Type B pancreatic cell (in vitro differentiated cells): ENCODE measurements at places on chromosomes 7 and 10.

DNA sequence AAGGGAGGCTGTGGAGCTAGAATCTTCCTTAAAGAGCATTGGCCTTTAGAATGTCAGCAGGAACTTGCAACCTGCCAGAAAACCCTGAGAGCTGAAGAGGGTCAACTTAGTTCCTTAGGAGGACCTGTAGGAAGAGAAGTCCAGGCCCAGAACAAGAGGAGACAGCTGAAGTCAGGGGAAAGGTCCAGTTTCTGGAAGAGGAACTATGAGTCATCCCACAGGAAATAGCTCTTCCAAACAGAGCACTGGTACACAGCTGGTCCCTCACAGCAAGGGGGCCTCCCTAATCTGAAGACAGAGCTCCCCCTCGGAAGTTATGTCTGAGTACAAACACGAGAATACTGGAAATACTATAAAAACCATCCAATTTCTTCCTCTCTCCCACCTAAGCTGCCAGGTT lies 98.9 kb downstream of the HERPUD2 start:
- no peak for DNase-seq

DNA sequence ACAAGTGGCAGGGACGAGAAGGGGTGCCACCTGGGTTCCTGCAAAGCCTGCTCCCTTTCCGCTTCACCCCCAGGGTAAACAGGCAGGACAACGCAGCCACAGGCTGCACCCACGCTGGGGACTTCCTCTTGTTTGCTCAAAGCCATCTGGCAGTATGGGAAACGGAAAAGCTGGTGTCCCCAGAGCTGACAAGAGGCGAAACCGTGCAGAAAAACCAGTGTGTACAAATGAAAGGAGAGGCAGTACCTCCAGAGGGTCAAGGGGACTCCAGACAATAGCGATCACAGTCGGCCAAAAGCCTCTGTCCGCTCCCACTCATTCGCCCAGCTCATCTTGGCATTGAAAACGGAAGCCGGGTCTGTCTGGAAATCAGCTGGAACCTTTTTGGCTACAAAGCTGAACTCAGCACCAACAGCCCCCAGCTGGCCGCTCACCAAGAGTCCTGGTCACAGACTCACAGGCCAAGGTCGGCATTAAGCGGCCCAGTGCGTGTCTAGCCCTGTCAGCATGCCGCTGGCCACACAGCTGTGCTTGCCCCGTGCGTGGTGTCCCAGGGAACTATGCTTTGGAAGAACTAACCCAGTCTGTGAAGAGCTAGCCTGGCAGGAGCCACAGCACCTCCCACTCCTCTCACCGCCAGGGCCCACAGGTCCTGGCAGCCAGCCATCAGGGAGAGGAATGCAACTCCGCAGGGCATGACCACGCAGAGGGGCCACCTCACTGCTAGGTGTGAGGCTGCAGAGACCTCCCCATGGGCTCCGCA lies 10.4 kb downstream of the TNS3 start:
- no peak for DNase-seq

DNA sequence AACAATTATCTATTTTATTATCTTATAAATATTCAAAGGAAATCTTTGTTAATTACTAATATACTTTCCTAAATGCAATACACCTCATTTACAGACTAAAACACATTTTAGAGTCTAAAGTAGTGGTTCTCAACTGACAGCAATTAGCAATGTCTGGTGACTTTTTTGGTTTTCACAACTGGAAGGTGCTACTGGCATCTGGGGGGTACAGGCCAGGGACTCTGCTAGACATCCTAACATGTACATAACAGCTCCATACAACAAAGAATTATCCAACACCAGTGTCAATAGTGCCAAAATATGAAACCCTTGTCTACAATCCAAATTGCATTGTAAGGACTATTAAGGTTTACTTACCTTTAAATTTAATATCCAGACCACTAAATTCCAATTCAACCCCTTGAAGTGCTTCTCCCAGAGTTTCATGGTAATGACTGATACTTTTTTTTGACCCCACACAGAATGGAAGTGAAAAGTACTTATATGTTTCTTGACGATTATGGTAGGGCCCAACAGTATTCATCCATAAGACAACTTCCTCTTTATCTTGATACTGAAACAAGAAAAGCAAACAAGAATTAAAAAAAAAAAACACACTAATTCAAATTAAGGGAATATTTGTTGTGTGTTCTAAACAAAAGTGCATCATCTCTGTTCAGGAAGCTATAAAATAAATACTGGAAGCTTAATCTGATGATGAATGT lies 10.4 kb downstream of the TM9SF3 start:
- DNase-seq: no peak

GRCh38 chr10:117476716-117477115 lies 65.8 kb upstream of the EMX2 start:
- DNase-seq: no peak

- no peak for DNase-seq
These were observed 97.5 kb upstream of the PRSS58 start for GRCh38 chr7:142355328-142355727.

DNA sequence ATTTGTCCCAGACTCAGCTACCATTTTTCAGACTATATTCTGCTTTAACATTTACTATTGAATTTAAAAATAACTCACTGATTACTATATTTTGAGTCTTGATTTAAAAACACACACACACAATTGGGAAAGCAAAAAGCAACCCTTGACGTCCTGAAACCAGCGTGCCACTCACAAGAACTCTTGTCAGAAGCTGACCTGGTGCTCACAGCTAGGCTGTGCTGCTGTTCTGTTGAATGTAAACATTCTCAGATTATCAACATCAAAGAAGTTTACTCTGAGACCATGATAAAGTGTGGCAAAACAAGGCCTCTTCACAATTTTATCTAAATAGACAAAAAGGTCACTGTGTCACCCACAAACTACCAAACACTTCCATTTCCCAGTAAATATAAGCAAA lies 62.6 kb upstream of the CACNA2D1 start:
- DNase-seq: no peak

DNA sequence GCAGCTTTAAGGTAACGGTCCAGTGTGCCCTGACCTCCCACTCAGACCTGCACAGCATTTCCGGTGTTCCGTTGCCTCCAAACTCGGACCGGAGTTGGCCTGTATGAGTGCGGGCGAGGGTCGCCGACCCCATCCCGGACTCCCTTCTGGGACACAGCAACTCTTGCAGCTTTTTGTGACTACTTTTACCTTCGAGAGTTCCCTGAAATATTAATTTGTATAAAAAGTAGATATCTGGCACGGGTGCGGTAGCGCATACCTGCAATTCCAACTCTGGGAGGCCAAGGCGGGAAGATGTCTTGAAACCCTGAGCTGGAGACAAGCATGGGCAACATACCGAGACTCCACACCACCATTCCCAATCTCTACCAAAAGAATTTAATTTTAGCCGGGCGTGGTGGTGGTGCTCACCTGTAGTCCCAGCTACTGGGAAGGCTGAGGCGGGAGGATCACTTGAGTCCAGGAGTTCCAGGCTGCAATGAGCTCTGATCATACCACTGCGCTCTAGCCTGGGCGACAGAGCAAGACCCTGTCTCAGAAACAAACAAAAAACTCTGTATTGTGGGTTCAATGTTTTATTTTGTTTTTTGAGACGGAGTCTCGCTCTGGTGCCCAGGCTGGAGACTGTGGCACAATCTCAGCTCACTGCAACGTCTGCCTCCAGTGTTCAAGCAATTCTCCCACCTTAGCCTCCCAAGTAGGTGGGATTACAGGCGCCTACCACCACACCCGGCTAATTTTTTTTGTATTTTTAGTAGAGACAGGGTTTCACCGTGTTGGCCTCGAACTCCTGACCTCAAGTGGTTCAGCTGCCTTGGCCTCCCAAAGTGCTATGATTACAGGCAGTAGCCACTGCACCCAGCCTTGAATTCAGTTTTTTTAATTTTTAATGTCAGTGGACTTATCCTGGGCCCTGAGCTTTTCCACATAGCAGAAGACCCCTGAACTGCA lies 1.1 kb upstream of the PPP1R35 start:
- DNase-seq: no peak

DNA sequence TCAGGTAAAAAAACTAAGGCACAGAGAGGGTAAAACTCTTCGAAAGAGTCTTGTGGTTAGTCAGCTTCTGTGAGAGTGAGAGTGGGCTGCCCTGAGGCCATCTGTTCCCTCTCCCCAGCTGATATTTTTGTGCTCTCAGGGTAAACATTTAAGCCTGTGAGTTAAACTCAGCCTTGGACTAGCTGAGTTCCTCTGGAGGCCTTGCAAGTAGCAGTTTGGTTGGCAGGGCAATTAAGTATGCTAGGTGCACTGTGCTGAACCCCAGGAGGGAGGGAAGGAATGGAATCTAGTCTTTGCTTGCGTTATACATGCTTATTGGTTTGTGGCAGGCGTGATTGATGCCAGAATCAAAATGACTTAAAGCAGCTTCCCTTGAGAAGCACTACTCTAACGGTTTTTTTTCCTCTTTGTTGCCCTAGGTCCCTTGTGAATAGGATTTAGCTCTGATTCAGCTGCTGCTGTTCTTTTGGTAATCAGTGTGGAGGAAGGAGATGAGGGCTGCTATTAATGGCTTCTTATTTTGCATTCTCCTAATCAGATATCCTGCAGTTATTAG lies 140.2 kb downstream of the AUTS2 start:
- DNase-seq: no peak

DNA sequence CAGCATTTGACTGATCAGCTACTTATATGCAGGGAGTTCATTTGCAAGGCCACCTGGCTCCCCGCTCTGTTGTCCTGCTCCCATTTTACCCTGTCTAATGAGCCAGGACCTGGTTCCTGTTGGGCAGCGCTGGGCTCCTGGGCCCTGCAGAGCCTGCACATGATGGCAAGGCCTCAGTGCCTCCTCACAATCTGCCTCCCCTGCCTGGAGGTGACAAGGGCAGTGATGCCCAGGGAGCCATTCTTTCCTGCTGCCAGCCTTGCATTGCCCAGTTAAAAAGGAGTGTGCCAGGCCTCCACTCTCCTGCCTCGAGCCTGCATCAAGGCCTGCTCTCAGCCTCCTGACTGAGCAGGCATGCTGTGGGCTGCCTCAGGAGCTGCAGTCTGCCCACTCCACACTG lies 28.5 kb downstream of the CHAT start:
- DNase-seq: no peak

DNA sequence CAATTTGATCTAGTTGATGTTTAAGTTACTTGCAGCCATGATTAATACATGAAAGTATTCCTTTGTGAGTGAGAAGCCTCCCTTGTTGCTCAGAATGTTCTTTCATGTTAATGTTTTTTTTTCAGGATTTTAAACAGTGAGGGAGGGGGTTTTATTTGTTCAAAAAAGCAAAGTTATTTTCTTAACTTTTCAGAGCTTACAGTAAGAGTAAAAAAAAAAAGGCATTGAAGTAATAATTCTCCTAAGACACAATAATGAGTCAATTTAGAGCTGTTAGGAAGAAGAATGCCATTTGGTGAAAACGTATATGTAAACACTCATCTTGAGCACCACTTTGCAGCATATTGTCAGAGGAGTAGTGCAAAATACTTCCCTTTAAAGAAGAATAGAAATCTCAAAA lies 105.8 kb downstream of the SEMA3A start:
- no peak for DNase-seq

DNA sequence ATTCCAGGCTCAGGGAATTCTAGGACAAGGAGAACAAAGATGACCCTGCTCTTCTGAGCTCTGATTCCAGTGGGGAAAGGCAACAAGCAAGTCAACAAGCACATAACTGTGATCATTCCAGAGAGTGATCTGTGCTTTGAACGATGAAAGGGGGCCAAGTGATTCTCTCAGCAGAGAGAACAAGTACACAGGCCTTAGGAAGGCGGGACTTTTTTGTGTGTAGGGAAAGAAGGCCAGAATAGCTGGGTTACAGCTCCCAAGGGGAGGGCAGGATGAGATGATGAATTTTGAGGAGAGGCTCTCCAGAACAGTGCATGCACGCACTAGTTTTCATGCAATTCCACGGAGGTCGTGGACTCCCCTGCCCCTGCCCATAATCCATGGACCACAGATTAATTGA lies 565.2 kb downstream of the SDK1 start:
- no peak for DNase-seq

GRCh38 chr7:109751241-109751640 lies 1181.6 kb downstream of the DNAJB9 start:
- no peak for DNase-seq

DNA sequence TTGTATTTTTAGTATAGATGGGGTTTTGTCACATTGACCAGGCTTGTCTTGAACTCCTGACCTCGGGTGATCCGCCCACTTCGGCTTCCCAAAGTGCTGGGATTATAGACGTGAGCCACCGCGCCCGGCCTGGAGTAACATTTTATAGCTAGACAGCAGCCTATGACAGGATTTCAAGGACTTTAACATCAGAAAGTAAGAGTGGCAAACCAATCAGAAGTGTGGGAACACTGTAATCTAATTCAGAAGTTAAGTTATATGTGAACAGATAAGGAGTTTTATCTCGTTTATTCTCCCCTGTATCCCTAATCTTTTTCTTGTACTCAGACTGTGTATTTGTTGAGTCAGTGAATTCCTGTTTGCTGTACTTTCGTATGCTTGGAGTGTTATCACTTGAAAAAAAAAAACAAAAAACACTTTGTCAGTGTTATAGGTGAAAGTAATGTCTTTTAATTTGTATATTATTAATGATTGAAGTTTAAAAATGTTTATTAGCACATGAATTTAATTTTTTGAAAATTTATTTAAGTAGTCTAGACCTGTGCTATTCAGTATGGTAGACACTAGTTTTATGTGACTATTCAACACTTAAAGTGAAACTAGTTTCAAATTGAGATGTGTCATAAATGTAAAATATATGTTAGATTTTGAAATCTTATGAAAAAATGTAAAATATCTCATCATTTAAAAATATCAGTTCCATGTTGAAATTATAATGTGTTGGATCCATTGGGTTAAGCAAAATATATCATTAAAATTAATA lies 38.6 kb downstream of the RSBN1L start:
- DNase-seq: no peak

- DNase-seq: no peak
These were observed 14.5 kb downstream of the TMEM120A start for GRCh38 chr7:75979759-75980429.

- no peak for DNase-seq
These were observed 264.4 kb upstream of the GALNT17 start for GRCh38 chr7:70867513-70867912.

- DNase-seq: no peak
These were observed 16.2 kb upstream of the EPHB6 start for GRCh38 chr7:142838461-142839213.

GRCh38 chr7:112770051-112770450 lies 20.1 kb downstream of the TMEM168 start:
- no peak for DNase-seq

- DNase-seq: no peak
These were observed 1020.6 kb downstream of the XPNPEP1 start for GRCh38 chr10:108902619-108903285.
